ENCODE measurements at places on chromosomes 7 and 10. TPM values are rescaled to one million over a fixed set of nuclear protein-coding genes. Genes with fewer than 3 reads are reported as not detected.

GNGT1 gene
- not detected for total RNA-seq

NUB1 gene
- total RNA-seq, result 41.0 TPM

EVX1 gene
- not detected for total RNA-seq

BMPR1A gene
- 6.6 TPM for total RNA-seq

TBC1D12 gene
- total RNA-seq, result 0.20 TPM

ECHDC3 gene
- 1.7 TPM for total RNA-seq

LRRN3 gene
- 34.8 TPM for total RNA-seq

OR9A2 gene
- total RNA-seq, result not detected

MMD2 gene
- total RNA-seq, result not detected

IFIT1B gene
- total RNA-seq, result not detected

HMX3 gene
- total RNA-seq, result 0.69 TPM

PPIF gene
- total RNA-seq, result 88.6 TPM

LRRC18 gene
- total RNA-seq, result not detected

SERPINE1 gene
- total RNA-seq, result 1.2 TPM

Measured in activated CD8-positive, alpha-beta T cell treated with anti-CD3 and anti-CD28 coated beads for 36 hours (primary cell).